ENCODE measurements at places on chromosomes 2 and 18. TPM values are rescaled to one million over a fixed set of nuclear protein-coding genes. Genes with fewer than 3 reads are reported as not detected.

The SPAG16 gene
- 21.4 TPM for total RNA-seq

The CACNB4 gene
- 1.2 TPM for total RNA-seq

The CHAC2 gene
- total RNA-seq = 20.0 TPM

The CCDC102B gene
- 0.93 TPM for total RNA-seq

The MAP2 gene
- 24.5 TPM for total RNA-seq

The GBX2 gene
- total RNA-seq = 11.6 TPM

The NT5C1B gene
- not detected for total RNA-seq

The CXCR2 gene
- not detected for total RNA-seq

The ZNF804A gene
- under 0.01 TPM for total RNA-seq

The POTEE gene
- 0.40 TPM for total RNA-seq

The ATIC gene
- 28.2 TPM for total RNA-seq

The SLC5A7 gene
- not detected for total RNA-seq

The SCYGR3 gene
- not detected for total RNA-seq

The KCNJ3 gene
- total RNA-seq = not detected

The RAPGEF4 gene
- total RNA-seq = 4.5 TPM

The SLC30A3 gene
- not detected for total RNA-seq

The COL6A3 gene
- total RNA-seq = 0.72 TPM

The IL36RN gene
- total RNA-seq = not detected

The ZBTB7C gene
- under 0.01 TPM for total RNA-seq

The LBH gene
- total RNA-seq = 5.2 TPM

The FAP gene
- 0.53 TPM for total RNA-seq

The BCL11A gene
- 0.27 TPM for total RNA-seq

The UBE2F gene
- 63.2 TPM for total RNA-seq

The NEURL3 gene
- total RNA-seq = not detected

The FAM237A gene
- total RNA-seq = not detected

The TBR1 gene
- under 0.01 TPM for total RNA-seq

The IL1RN gene
- total RNA-seq = not detected

The SERPINB13 gene
- 0.13 TPM for total RNA-seq

The SIX3 gene
- not detected for total RNA-seq

The PROM2 gene
- under 0.01 TPM for total RNA-seq

Measured in thoracic aorta endothelial cell (primary cell).